IMR-90 (cell line): ENCODE measurements at places on chromosomes 5 and 9. TPM values are rescaled to one million over a fixed set of nuclear protein-coding genes. Genes with fewer than 3 reads are reported as not detected.
A peak's percentile ranks its signal among the peaks of the same experiment; 100 is the strongest.

GRCh38 chr9:17587113-17587512, 8.2 kb downstream of the SH3GL2 start:
- no peak for DNase-seq

Gene SPINK5
- not detected in 2 replicates for total RNA-seq

GRCh38 chr9:35827486-35827885, 1.0 kb downstream of the FAM221B start:
- DNase-seq: peak; percentile 71

DNA sequence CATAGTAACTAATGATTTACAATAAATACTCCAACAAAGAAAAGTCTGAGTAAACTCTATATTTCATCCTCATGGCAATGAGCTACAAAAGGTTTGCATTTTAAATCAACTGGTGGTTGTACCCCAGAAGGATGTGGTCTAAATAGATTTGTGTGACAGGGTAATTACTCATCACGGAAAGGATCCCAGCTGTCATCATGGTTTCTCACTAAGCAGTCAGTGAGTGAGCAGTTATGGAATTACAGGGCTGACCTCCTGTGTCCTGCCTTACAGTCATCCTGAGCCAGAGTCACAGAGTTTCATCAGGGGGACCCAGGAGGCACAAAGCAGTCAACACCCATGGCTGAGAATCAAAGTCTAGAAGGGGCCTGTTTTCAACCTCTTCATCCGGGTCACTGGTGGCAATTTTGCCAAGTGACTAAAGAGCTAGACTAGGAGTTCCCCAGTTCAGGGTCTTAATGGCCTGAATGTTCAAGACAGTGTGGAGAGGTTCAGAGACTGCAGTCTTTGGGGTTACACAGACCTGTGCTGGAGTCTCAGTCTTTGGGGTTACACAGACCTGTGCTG, 210.7 kb upstream of the SLC24A2 start:
- peak; percentile 87 for DNase-seq

GRCh38 chr9:621201-621855, 220.2 kb upstream of the DMRT1 start:
- DNase-seq: no peak

Gene TMEM252
- not detected in 2 replicates for total RNA-seq

Gene CSF2
- total RNA-seq: not detected in 2 replicates

GRCh38 chr5:73137563-73138530, 17.5 kb downstream of the TMEM171 start:
- no peak for DNase-seq
